ENCODE measurements at places on chromosomes 12 and 14.

- no peak for DNase-seq
These were observed 342.0 kb downstream of the SEC23A start for GRCh38 chr14:38761033-38761432.

DNA sequence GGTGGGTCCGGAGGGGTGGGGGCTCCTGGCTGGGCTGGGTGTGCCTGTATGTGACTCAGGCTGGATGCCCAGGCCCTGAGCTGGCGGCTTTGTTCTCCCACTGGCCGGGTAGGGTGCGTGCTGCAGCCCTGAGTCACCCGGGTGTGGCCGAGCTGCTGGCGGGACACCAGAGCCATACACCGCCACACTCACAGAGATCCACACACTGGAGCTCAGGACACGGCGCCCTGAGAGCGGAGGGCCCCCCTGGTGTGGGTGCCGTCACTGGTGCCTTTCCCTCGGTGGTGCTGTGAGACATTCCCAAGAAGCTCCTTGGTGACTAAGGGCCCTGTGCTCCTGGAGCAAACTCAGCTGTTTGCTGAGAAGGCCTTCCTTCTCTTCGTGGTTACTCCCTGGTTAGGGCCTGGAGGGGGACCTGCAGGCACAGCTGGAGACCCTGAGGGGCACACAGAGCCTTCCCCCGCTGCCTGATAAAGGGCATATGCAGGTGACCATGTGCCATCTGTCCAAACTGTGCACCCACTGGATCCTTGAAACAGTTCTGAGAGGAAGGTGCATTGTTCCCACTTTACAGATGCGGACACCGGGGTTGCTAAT is 44.3 kb downstream of the KRT80 start:
- no peak for DNase-seq

DNA sequence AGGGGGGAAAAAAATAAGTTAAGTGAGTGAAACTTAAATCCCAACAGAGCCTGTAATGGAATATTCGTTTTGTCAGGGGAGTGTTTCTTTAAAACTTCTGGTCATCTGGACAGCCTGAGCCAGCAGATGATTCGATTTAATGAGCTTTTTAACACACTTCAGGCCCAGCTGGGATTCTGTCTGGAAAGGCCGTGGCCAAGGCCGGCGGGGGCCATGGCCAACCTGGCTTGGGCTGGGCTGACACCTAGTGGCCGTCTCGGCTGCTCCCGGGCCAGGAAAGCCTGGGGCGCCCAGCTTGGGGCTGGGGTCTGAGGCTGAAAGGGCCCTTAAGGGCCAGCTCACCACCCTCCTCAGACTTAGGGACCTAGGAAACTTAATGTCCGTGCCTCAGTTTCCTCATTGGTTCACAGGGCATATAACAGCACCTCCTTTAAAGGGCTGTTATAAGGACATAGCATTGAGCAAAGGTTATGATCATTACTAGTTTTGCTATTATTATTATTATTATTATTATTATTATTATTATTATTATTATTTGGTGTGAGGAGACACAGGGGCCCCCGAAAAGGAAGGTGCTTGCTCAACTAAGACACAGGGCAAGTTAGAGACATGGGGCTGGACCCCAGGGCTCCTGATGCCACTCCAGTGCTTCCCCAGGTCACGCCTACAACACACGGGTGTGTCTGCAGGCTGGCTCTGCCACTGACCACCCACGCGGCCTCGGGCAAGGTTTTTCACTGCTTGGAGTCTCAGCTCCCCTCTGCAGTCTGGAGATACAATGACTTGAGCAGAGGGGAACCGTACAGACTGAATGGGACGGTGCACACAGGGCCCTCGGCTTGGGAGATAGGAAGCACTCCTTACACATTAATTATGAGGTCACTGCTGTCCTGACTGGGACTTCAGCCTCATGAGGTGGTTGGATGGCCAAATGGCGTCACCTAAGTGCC is 84.0 kb downstream of the SYNE3 start:
- DNase-seq: no peak

DNA sequence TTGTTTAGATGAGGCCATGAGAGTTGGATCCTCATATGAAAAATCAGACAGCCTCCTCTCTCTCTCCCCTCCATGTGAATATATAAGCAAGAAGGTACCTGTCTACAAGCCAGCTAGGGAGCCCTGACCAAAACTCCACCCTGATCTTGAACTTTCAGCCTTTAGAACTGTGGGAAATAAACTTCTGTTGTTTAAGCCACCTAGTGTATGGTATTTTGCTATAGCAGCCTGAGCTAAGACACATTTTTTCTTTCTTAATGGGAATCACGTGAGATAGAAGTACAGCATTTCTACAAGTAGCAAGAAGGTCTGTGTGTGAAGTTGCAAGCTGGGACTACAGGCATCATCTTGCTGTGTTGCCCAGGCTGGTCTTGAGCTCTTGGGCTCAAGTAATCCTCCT is 16.3 kb upstream of the ABHD12B start:
- no peak for DNase-seq

DNA sequence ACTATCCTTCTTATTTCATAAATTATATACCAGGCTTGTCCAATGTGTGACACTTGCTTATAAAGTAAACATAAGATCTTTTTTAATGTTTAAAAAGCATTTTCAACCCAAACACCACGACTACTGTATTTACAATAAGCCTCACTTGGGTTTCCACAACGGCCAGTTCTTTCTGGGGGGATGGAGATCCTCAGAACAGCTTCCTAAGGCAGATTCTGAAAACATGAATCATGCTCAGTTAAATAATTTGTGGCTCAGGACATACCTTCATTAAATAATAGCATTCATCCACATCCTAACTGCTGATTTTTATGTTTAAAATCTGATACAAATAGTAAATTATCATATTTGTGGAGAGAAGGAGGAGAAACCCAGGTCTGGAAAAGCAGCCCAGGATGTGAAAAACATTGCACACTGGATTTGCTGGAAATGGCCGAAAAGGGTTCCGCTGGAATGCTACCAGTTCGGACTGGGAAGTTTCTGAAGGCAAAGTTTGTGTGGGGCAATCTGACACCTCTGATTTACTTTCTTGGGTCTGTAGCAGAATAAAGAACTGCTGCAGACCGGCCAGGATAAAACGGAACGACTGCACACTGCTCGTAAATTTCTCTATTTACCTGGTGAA is 597 bp downstream of the GLT8D2 start:
- no peak for DNase-seq

- no peak for DNase-seq
These were observed 7.6 kb upstream of the SERPINA1 start for GRCh38 chr14:94395888-94396574.

GRCh38 chr12:99260456-99260996 is 387.0 kb upstream of the GARIN6 start:
- no peak for DNase-seq

DNA sequence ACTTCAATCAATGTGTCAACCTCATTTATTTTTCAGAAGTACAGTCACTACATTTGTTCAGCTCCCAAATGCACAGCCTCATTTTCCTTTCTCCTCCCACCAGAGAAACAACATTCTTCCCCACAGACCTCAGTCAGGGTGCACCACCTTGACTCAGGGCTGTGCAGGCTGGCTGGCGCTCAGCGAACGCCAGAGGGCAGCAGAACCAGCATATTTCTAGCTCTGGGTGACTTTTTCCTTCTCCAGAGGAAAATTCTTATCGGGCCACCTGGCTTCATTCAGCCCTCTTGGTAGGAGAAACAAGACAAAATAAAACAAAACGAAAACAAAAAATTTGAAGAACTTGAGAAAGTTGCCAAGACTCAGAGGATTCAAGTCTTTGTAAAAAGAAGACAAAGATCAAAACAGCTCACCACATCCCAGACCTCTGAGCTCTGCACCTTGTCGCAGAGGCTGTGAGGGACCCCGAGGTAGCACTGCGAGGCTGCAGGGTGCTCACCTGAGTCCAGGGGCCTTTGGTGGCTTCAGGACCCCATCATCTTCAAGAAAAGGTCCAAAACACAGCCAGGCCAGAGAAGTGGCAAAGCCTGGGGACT is 33.7 kb downstream of the PAH start:
- DNase-seq: peak; percentile 3

- no peak for DNase-seq
These were observed 1.3 kb downstream of the LYSET start for GRCh38 chr14:93186466-93186865.

DNA sequence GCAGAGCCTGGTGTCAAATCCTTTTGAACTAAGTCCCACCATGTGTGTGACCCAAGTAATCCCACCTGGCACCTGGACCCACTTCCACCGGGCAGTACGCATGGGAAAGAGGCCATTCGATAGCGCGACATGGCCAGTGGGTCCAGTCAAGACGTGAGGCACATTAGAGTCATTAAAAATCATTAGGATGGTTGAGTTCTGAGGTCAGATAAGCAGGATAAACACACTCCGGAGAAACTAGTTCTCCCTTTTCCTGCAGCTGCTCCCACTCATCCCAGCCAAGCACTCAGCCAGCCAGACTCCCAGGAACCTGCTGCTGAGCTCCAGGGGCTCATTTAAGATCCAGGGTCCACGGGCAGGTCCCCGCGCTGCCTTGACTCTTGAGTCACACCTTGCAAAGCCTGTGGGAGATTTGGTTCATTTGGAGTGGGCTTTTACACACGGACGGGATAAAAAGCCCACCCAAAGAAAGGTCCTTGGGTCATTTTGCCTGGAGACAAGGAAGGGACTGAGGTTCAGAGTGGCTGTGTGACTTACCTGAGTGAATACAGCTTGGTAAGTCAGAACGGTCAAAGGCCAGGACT is 313.9 kb downstream of the BCL11B start:
- DNase-seq: no peak

- DNase-seq: no peak
These were observed 77.6 kb downstream of the LGMN start for GRCh38 chr14:92670643-92671366.

- DNase-seq: no peak
These were observed 18.9 kb upstream of the POC1B start for GRCh38 chr12:89544681-89545184.

DNA sequence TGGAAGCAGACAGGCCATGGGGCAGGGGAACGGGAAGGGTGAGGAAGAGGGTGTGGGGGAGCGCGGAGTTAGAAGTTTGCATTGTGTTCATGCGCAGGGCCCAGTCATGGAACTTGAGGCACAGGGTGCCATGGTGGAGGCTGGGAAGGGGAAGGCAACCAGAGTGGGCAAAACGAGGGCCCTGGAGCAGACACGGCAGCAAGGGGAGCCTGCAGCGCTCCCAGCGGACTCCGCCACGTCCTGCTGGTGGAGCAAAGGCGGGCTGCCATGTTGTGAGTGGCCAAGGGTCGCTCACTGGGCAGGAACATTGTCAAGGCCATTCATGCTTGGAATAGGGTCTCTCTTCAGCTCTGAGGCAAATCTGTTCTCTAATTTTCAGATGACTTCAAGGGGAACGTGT is 20.5 kb downstream of the DEGS2 start:
- no peak for DNase-seq

GRCh38 chr12:67068204-67068731 is 200.9 kb upstream of the CAND1 start:
- no peak for DNase-seq

GRCh38 chr12:52035190-52035589 is 16.1 kb upstream of the NR4A1 start:
- DNase-seq: no peak

GRCh38 chr12:8996682-8997405 is 7.5 kb downstream of the KLRG1 start:
- no peak for DNase-seq

DNA sequence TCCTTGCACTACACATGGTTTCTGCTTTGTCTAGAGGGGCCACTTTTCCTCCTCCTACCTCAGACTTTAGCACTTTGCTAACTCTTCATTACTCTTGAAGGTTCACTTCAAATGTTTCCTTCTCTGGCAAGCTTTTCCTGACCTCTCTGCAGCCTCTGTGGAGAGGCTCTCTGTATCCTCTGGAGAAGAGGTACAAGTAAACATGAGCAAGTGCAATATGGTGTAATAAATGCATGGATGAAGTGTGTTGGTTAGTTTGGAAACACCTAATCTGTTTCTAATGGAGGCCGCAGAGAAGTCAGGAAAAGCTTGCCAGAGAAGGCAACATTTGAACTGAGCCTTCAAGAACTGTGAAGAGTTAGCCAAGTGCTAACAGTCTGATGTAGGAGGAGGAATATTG is 329.3 kb downstream of the GRIN2B start:
- no peak for DNase-seq

DNA sequence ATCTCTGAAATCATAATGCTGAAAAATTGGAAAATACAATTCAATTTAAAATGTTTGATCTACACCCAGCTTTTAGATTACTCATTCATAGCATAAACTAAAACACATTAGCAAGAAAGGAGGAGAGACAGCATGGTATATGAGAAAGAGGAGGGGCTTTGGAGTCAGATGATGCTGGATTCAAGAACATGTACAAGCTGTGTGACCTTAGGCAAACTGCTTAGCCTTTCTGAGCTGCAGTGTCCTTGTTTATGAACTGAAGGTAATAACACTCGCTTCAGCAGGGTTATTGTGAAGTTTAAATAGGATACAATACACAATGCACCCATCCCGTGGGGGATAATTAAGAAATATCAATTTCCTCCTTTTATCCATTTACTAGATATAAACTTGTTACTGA is 79.2 kb downstream of the MAP1LC3B2 start:
- DNase-seq: no peak

- peak; percentile 45 for DNase-seq
These were observed 12.0 kb upstream of the BLTP3B start for GRCh38 chr12:100154474-100155247.

- DNase-seq: no peak
These were observed 122.1 kb downstream of the SRGAP1 start for GRCh38 chr12:63966606-63966975.

- no peak for DNase-seq
These were observed 55.9 kb upstream of the TSPAN11 start for GRCh38 chr12:30870491-30871265.

DNA sequence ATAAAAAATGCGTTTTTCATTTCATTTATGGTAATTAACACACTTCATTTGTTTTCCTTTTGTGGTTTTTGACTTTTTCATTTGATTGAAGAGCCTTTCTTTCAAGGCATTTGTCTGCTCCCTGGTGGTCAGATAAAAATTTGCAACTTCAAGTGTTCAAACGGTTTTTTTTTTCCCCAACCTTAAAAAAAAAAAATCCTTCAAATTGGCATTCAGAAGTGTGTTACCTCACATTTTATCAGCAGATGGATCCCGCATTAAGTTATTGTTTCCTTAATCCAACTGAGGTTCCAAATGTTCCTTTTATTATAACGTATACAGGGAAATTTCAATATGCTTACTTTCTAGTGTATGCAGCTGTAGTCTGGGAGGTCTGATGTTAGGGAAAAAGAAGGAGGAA is 47.2 kb downstream of the MYF5 start:
- no peak for DNase-seq

- no peak for DNase-seq
These were observed 46.8 kb downstream of the PRKAB1 start for GRCh38 chr12:119714614-119715267.
